ENCODE measurements at places on chromosomes 12 and 14.

DNA sequence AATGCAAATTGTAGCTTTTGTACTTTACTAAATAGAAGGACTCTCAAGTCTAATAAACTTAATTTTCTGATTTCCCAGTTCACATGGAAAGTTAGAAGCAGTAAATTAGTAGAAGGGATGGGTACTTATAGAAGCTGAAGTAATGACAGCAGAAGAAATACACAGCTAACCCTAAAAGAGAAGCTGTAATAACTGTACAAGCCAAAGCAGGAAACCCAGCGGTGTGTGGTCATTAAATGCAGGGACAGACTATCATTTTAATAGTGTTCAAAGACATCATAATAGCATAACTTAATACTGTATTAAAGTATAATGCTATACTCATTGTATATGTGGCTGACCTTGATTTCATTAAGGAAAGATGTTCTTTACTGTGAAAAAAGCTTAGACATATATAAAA lies 74.9 kb downstream of the PCNX1 start:
- no peak for DNase-seq

DNA sequence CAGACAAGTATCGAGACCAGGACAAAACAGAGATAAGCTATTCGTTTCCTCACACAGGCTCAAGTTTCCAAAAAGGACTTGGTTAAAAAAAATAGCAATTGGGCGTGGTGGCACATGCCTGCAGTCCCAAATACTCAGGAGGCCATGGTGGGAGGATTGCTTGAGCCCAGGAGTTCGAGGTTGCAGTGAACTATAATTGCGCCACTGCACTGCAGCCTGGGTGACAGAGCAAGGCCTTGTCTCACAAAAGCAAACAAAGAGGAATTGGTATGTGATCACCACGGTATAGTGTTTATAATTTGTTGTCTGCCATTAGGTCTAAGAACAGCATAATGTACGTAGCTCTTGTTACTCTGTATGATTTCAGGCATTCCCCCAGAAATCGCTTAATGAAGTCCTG lies 175.3 kb downstream of the DERA start:
- no peak for DNase-seq

- DNase-seq, result no peak
Observed at GRCh38 chr14:41830714-41831406, 224.2 kb downstream of the LRFN5 start.

GRCh38 chr12:57143454-57143853 lies 4.0 kb downstream of the LRP1-AS start:
- no peak for DNase-seq

All from nucleus accumbens (tissue), 56 donors.